Jurkat, Clone E6-1 (cell line): ENCODE measurements at places on chromosomes 1 and 21.

- no peak for DNase-seq
These were observed 138.1 kb upstream of the KIF26B start for GRCh38 chr1:245016700-245017099.

- peak; percentile 86 for DNase-seq
These were observed 80.4 kb downstream of the ADARB1 start for GRCh38 chr21:45154511-45155508.

GRCh38 chr1:51907079-51907702 is 28.7 kb upstream of the NRDC start:
- peak; percentile 15 for DNase-seq

DNA sequence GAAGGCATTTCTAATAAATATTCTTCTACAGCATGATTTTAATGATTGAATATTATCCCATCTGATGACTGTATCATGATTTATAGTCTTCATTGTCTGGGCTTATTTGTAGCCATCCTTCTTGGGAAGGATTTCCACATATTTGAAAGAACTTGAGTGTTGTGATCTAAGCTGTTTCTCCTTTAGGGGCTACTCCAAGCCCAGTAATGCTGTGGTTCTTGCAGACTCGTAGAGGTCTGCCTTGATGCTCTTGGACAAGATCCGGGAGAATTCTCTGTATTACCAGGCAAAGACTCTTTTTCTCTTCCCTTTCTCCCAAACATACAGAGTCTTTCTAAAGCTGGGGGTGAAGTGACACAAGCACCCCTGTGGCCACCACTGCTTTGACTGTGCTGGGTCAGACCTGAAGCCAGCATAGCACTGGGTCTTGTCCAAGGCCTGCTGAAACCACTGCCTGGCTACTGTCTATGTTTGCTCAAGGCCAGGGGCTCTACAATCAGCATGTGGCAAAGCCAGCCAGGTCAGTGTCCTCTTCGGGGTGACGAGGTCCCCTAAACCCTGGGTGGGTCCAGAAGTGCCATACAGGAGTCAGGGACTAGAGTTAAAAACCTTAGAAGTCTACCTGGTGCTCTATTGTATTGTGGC is 107.4 kb downstream of the GIPC2 start:
- DNase-seq, result no peak

DNA sequence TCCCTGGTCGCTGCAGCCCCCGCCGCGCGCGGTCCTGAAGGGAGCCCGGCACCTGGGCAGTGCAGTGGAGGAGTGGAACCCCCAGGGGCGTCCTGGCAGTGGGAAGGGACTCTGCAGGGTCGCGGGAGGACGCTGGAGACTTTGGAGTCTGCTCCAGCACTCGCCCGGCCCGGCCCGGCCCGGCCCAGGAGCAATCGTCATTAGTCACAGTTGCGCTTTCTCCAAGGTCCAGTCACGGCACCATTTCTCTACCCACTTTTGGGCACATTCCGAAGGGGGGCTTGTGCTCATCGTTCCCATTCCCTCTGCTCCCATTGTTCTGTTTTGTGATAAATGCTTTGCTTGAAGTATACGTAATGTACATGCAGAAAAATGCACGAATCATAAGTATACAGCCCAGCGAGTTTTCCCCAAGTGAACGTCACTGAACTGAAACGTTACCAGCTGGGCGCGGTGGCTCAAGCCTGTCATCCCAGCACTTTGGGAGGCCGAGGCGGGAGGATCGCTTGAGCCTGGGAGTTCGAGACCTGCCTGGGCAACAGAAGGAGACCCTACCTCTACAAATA is 999 bp downstream of the THAP3 start:
- no peak for DNase-seq

DNA sequence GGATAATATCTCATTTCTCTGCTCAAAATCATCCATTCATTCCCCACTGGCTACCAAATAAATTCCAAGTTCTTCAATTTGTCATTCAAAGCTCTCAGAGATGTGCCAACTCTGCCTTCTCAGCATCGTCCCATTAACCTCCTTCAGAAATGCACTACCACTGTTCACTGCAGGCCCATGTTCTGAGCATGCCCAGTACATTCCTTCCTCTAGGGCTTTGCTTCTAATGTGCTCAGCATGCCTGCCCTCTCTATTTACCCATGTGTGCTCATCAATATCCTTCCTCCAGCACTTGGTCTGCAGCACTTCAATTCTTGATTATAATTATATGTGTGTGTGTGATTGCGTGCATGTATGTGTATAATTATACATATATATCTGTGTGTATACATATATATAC is 36.1 kb upstream of the RGS8 start:
- no peak for DNase-seq

GRCh38 chr1:44239331-44239960 is 26.2 kb downstream of the DMAP1 start:
- no peak for DNase-seq

DNA sequence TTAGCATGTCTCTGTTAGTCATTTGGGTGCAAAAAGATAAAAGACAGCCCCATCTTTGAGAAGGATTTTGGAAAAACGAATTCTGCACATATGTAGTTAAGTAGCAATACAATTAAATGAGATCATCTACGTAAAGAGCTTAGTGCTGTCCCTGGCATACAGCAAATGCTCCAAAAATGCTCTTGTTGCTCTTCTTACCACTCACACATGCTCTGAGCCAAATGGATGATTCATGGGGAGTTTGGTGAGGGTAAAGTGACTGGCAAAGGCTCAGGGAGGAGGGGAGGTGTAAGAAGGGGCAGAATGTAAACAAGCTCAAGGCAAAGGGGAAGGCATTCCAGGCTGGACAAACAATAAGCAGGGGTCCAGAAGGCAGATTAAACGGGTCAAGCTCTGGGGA is 191.9 kb downstream of the AK5 start:
- DNase-seq, result no peak

DNA sequence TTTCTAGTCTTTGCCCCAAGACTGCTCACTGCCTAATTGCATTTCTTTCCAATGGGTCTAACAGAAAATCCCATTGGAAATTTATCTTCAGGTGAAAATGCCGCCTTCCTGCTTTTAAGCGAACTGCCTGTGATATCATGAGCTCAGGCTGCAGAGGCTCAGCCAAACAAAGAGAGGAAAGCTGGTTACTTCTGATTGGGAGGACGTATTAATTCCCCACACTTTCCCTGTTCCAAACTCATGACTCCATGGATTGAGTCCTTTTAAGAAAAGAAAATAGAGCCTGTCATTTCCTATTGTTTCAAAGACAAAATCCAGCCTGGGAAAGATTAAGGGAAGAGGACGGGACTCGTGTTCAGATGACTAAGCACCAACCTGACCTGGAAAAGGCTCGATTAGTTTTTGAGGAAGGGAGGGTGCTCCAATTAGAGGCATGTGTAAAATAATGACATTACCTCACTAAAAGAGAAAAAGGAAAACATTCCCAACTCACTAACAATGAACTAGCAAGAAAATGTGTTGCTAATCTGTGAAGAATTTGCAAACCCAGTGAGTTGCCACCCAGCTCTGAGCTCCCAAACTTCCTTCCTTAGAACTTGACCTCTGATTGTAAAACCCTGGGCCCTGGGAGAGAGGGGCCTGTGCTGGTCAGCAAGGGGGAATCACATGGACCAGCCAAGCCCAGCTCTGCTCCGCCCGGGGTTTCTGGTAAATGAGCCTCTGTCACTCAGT is 61.2 kb downstream of the TCP10L start:
- no peak for DNase-seq

DNA sequence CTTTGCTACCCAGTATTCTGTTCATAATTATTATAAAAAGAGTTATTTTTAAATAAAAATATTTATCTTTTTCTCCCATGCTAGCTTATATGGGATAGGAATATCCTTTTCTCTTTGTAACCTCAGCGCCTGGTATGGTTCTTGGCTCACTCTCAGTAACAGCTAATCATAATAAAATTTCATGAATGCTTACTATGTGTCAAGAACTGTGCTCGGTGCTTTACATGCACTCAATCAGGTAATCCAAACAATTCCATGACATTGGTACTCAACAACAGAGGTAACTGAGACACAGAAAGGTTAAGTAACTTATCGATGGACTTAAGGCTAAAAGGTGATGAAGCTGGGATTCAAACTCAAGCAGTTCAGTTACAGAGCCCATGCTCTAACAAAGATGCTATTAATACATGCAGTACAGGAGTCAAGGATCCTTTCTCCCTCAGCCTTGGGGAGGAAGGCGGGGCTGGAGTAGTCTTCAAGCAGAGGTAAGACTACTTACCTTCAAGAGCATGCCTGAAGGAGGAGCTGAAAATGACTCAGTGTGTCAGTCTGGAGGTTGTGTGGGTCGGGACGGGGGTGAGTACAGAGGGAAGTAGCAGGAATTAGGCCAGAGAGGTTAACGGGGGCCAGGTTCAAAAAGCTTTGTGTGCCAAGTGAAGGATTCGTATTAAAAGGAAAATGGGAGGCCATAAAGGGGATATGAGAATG is 73.4 kb downstream of the PLPPR5 start:
- DNase-seq, result no peak

DNA sequence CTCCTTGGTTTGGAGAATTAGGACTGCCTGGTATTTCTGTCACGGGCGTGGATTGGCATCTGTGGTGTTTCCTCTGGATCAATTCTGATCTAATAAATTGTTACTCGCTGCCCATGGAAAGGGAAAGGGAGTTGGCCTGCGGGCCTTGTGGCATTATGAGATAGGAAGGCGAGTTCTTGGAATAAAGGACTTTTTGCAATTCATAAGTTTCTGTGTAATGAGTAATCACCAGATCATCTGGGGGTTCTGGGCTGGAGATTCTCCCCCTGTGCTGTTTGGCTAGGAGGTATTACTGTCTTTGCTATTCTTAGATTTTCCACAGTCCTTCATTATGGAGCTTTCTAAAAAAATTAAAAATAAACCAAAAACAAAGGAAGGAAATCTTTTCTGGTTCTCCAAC is 315.9 kb downstream of the CAMTA1 start:
- DNase-seq, result no peak

- no peak for DNase-seq
These were observed 2.8 kb upstream of the LIX1L start for GRCh38 chr1:145960468-145961108.

GRCh38 chr1:82538876-82539275 is 738.1 kb downstream of the ADGRL2 start:
- no peak for DNase-seq

- no peak for DNase-seq
These were observed 75.7 kb upstream of the ZBTB40 start for GRCh38 chr1:22376001-22376400.

- DNase-seq, result no peak
These were observed 299.8 kb downstream of the MRPL39 start for GRCh38 chr21:25307489-25307888.

GRCh38 chr21:38733972-38734546 is 71.7 kb upstream of the ETS2 start:
- no peak for DNase-seq

DNA sequence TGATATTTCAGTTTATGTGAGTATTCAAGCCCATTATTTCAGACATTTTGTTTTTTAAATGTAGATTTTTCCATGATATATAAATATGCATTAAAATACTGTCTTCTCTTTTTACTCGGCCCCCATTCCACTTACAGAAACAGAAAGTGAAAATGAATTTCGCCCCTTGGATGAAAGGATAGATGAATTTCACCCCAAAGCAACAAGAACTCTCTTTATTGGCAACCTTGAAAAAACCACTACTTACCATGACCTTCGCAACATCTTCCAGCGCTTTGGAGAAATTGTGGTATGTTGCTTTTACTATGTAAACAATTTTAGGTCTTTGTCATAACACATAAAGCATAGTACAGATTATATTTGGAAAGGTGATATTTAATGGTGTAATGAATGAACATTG is 59.9 kb downstream of the ZBTB17 start:
- DNase-seq, result peak; percentile 7

GRCh38 chr1:197264936-197265567 is 3.0 kb upstream of the CRB1 start:
- no peak for DNase-seq

- DNase-seq, result no peak
These were observed 43.2 kb downstream of the GJA5 start for GRCh38 chr1:147717051-147717705.

- DNase-seq, result no peak
These were observed 58.3 kb upstream of the DSCAM start for GRCh38 chr21:40905251-40905650.

DNA sequence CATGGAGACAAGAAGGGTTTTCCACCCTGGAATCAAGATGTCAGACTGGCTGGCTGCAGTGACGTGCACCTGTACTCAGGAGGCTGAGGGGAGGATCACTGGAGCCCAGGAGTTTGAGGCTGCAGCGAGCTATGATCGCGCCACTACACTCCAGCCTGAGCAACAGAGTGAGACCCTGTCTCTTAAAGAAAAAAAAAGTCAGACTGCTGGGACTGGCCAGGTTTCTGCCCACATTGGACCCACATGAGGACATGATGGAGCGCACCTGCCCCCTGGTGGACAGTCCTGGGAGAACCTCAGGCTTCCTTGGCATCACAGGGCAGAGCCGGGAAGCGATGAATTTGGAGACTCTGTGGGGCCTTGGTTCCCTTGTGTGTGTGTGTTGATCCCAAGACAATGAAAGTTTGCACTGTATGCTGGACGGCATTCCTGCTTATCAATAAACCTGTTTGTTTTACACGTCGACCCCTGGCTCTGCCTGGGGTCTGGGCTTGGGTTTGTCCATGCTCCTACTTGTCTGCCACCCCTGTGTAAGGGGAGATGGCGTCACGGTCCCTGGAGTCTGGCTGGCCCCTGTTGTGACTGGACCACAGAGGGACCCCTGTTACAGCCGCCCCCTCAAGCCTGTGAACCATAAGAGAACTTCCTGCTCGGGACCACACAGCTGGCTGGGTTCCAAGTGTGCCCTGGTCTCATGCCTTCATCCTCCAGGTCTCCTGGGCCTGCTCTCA is 20.9 kb upstream of the VPS13D start:
- DNase-seq, result peak; percentile 45

DNA sequence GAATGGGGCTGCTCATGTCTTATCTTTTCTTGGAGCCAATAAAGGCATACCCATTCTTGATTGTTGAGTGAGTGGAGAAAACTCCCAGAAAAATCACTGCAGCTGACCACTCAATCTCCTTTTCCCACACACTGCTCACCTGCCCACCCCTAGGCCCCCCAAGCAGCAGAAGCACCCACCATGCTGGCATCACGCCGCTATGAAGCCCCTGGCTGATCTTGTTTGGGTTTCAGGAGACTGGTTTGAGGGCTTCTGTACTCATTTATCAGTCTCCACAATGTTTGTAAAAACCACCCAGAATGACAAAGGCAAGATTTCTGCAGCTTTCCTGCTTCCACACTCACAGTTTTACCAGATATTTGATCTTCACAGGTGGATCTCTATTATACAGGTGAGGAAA is 33.5 kb upstream of the ATP2B4 start:
- no peak for DNase-seq

DNA sequence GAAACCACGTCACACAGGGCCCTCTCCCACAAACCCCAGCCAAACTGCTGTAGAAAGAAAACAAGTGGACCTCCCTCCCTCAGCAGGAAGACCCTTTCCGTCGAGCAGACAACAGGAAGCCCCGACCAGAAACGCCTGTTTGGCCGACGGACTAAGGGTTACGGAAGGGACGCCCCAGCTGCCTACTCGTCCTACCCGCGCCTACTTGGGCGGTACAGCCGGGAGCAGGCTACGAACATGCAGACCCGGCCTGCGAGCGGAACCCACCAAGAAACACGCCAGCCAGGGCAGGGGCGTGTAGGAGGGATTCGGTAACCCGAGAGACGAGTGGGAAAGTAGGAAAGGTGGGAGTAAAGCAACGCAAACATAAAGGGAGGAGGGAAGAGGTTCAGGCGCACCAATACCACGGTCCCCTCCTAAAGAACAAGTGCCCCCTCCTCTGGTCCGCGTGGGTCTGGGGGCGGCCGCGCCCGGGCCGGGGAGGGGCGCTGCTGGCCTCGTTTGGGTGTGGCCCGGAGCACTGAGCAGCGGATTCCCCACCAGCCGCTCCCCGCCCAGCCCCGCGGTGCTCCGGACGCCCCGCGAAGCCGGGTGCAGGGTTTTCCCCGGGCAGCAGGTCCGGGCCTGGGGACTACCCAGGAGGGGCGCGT is 450 bp downstream of the S100A10 start:
- no peak for DNase-seq
